ENCODE measurements at places on chromosomes 3 and 15.

- DNase-seq = no peak
Observed at GRCh38 chr15:93428150-93428549, 339.1 kb upstream of the RGMA start.

DNA sequence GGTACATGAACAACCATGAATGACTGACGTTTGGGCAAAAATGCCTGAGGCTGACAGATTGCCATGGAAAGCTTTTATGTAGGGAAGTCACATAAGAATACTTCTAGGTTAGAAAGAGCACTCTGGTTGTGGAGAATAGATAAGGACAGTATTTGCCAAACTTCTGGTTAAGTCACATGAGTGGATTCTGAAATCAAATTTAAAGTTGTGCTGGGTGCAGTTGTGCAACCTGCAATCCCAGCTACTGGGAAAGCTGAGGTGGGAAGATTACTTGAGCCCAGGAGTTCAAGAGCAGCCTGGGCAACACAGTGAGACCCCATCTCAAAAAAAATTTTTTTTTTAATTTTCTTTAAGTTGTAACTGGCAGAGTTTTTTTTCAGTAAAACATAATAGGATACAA lies 7.2 kb upstream of the ZNF148 start:
- no peak for DNase-seq

DNA sequence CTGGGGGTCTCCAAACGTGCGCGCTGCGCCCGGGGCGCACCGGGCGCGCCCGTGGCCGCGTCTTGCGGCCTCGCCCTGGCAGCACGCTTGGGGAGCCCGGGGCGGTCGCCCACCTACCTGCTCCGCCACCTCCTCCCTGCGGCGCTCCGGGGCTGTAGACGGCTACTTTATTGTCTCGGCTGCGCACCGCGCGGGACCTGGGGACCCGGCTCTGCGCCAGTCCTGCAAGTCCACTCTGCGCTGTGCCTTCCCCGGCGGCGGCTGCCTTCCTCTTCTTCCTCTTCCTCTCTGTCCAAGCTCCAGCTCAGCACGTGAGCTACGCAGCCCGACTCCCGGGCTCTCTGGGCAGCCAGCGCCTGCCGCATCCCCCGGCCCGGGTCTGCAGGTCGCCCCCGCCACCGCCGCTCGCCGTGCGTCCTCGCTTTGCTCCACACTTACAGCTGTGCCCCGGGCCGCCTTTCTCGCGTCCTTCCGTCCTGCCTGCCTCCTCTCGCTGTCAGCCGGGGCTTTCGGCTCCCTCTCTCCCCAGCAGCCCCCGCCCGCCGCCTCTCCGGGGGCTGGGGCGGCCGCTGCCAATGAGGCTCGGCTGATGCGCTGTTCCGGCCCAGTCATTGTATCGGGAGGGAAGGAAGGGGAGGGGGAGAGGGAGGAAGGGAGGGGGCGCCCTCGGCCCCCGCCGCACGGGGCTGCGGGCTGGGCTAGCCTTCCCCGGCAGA lies 156.4 kb upstream of the FRMD4B start:
- no peak for DNase-seq

DNA sequence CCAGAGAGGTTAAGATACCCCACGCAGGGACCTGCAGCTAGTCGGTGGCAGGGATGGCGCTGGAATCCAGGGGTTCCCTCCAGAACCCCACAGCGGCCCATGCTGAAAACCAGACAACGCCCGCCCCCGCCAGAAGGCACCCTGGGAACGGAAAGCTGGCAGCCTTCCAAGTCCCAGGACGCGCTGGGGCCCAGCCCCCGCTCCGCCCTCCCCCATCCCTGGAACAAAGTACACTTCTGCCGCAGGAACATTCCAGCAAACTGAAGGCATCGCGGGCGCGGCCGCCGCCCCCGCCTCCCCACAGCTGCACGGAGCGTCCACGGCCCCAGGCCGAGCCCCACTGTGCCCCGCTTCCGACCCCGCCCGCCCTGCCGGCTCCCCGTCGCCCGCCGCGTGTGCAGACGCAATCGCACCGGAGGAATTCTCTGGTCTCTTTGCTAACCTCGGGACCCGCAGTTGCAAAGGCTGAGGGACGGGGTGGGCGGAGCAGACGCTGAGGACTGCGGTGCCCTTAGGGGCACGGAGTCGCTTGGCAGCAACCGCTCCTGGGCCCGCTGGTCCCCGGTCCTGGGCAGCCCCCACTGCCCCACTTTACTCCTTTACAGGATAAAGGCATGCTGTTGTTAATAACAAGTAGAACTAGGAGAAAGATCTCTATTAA lies 44.8 kb upstream of the RNU6-1 start:
- peak; percentile 9 for DNase-seq

DNA sequence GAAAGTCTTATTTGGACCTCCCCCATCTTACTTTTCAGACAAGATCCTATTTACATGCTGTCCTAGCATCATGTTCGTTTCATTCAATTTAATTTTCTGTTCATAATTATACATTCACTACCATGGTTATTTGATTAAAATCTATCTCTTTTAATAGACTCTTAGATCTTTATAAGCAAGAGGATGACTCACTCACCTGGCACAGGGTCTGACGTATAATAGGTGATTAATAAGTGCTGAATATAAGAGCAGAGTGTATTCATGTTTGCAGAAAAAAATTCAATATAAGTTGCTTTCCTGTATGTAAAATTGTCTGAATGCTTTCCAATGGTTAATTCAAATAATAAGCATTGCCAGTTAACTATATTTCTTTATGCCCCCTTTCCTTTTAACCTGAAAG lies 165.5 kb upstream of the CBLB start:
- no peak for DNase-seq

- DNase-seq = peak; percentile 90
Observed at GRCh38 chr3:30631243-30631904, 25.0 kb downstream of the TGFBR2 start.

DNA sequence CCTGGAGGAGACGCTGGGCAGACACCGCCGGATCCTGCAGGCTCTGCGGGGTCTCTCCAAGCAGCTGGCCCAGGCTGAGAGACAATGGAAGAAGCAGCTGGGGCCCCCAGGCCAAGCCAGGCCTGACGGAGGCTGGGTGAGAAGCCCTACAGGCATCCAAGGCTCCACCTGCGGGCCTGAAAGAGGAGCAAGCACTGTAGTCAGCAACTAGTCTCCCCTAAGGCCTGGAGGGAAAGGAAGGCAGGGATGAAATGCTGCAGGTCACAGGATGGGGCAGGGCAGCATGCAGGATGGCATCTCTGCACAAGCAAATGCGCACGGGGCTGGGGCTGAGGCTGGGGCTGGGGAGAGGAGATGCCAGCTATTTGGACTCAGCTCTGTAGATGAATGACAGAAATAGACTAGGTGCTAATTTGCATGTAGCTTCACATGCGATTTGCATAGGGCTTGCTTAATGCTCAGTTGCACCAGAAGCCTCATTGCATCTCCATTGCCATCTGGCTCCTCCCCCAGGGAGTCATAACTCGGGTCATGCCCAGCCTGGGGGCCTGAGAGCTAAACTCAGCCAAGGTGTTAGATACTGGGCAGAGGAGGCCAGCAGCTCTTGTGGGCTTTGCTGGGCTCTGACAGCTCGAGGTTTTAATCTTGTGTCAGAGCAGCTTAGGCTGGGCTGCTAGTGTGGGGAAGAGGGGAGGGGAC lies 5.2 kb upstream of the CPLX3 start:
- no peak for DNase-seq

DNA sequence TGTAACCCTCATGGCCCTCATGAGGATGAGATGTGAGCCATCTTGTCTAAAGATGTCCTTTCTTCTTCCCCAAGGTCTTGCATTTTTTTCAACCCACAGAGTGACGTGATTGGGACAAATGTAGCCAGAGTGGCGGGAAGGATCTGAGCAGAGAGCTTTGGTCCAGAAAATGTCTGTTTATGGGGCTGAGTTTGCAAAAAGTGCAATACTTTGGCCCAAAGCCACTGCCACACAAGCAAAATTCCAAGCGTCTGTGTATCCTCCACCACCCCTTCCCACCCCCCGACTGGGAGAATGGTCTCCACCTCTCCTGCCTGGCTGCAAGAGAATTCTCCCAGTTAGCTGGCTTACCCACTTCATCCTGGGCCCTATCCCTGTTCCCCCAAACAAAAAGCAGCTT lies 246.9 kb upstream of the LRIG1 start:
- DNase-seq = no peak

DNA sequence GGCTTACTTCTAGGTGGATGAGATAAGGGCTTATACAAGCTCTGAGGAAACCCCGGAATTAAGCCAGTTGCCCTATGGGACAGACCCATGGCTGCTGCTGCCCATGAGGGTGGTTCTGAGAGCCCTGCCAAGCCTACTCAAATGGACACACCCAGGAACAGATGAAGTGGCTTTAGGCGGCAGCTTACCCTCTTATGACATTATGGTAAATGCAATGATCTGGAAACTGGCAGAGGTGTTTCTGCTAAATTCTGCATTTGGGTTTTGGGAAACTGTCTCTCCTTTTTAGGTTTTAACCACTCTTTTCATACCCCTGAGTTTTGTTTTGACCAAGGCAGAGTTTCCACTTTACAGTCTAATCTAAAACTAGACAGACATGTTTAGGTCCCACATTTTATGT lies 9.0 kb upstream of the ZBED2 start:
- no peak for DNase-seq

- DNase-seq = no peak
Observed at GRCh38 chr3:114108137-114108536, 51.6 kb downstream of the QTRT2 start.

DNA sequence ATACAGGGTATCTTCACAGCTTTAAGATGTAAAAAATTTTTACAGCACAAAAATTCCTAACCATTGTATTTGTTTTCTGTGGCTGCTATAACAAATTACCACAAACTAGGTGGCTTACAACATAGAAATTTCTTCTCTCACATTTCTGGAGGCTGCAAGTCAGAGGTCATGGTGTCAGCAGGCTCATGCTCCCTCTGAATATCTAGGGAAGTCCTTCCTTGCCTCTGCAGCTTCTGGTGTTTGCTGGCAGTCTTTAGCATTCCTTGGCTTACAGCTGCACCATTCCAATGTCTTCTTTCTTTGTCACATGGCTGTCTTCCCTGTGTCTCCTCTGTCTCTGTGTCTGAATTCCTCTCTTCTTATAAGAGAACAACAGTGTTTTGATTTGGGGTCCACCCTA lies 310.2 kb upstream of the SUCLG2 start:
- DNase-seq = no peak

GRCh38 chr3:128404276-128405068 lies 62.2 kb downstream of the DNAJB8 start:
- no peak for DNase-seq

DNA sequence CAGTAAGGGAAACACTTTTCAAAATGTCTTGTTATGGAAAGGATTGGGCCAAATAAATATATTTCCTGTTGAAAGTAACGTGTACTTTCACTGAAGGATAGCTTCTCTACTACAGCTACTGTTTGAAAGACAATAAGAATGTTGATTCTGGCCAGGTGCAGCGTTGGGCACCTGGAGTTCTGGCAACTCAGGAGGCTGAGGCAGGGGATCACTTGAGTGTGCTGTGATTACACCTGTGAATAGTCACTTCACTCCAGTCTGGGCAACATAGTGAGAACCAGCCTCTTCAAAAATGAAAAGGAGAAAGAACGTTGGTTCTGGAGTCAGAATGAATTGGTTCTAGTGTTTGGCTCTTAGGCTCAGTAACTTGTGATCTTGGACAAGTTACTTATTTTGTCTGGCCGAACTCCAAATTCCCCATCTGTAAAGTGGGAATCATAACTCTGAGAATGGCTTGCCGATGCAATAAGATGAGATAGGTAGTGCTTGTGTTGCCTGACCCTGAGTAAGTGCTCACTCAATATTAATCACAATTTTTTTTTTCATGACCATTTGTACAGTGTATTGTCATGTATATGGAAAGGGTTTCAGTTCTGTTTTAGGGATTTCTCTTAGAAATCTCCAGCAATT lies 310.8 kb downstream of the PTPRG start:
- no peak for DNase-seq

DNA sequence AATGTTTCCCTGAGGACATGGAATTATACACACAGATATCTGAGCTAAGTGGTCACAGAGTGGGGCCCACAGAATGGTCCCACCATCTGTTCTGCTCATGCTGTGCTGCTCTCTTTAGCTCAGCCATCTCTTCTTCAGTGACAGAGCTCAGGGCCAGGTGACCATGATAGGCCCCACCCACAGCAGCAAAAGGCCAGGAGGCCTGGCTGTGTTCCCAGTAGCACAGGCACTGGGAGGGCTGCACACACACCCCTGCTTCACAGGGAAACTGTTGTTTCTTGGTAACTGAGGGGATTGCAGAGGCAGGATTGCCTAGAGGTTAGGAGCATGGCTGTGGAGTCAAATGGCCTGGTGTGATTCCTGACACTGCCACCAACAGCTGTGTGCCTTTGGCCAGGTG lies 4.8 kb upstream of the FBXW12 start:
- DNase-seq = no peak

GRCh38 chr3:71191031-71191482 lies 392.5 kb downstream of the FOXP1 start:
- DNase-seq = no peak

GRCh38 chr15:88118035-88118434 lies 138.5 kb downstream of the NTRK3 start:
- DNase-seq = no peak

- DNase-seq = no peak
Observed at GRCh38 chr3:128226795-128227395, 73.6 kb downstream of the EEFSEC start.

- no peak for DNase-seq
Observed at GRCh38 chr3:10505050-10505790, at the start of gene ATP2B2. ATP2B2 (minus strand) TSS chr3:10505586; CDS start chr3:10449543, 56,043 bp downstream.

GRCh38 chr3:101544161-101544850 lies 17.4 kb upstream of the TRMT10C start:
- DNase-seq = no peak

- DNase-seq = no peak
Observed at GRCh38 chr3:147654827-147655226, 245.7 kb downstream of the ZIC1 start.

DNA sequence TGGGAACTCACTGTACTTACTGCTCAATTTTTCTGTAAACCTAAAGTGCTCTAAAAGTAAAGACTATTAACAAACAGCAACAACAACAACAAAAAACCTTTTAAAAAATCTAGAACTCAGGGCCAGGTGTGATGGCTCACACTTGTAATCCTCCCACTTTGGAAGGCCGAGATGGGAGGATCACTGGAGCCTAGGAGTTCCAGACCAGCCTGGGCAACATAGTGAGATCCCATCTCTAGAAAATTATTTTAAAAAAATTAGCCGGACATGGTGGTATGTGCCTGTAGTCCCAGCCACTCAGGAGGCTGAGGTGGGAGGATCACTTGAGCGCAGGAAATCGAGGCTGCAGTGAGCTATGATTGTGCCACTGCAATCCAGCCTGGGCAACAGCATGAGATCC lies 161.8 kb downstream of the NUP210 start:
- DNase-seq = no peak

DNA sequence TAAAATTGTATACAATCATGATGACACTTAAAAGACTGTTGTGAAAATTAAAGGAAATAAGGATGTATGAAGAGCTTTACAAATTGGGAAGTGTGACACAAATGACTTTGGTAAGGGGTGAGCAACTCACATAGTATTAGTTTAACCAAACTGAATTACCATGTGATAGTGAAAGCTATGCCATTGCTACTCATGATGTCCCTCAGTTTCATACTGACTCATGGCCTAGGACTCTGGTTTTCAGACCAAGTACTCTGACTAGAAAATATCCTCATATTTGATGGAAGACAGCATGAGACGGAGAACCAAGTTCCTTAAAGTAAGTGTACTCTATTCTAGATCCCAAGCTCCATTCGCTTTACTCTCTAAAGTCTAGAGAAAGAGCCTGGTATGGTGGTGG lies 203.2 kb upstream of the ICE2 start:
- DNase-seq = no peak

Data from T-helper 2 cell (primary cell).